Activated T-helper 1 cell treated with anti-CD3 and anti-CD28 coated beads, Interleukin-2, amount 50 U/mL, for 16 hours (primary cell): ENCODE measurements at places on chromosomes 12 and 14.

- DNase-seq, result peak; percentile 12
Measured at GRCh38 chr14:21923820-21924219, 250.2 kb upstream of the OR4E1 start.

- DNase-seq, result no peak
Measured at GRCh38 chr12:49720214-49720613, 13.0 kb upstream of the FMNL3 start.

- no peak for DNase-seq
Measured at GRCh38 chr14:28770630-28771029, 4.0 kb downstream of the FOXG1 start.

DNA sequence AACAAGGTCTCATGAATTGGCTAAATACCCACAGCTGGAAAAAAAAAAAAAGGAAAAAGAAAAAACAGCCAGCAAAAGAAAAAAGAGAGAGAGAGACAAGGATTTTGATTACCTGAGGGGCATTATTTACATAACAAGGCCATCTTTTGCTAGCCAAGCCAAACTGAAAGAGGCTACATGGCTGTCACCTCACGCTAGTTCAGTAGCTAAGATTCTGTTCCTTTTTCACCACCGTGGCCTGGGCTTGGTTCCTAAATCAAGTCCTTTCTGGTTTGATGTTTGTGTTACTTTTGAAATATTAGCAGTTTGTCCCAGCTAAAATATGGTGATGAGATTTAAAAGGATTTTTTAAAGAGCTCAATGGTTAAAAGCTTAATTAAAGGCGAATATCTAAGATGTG, 2.0 kb upstream of the SDS start:
- DNase-seq, result no peak

GRCh38 chr14:89589400-89590118, 172.5 kb upstream of the FOXN3 start:
- DNase-seq, result no peak

DNA sequence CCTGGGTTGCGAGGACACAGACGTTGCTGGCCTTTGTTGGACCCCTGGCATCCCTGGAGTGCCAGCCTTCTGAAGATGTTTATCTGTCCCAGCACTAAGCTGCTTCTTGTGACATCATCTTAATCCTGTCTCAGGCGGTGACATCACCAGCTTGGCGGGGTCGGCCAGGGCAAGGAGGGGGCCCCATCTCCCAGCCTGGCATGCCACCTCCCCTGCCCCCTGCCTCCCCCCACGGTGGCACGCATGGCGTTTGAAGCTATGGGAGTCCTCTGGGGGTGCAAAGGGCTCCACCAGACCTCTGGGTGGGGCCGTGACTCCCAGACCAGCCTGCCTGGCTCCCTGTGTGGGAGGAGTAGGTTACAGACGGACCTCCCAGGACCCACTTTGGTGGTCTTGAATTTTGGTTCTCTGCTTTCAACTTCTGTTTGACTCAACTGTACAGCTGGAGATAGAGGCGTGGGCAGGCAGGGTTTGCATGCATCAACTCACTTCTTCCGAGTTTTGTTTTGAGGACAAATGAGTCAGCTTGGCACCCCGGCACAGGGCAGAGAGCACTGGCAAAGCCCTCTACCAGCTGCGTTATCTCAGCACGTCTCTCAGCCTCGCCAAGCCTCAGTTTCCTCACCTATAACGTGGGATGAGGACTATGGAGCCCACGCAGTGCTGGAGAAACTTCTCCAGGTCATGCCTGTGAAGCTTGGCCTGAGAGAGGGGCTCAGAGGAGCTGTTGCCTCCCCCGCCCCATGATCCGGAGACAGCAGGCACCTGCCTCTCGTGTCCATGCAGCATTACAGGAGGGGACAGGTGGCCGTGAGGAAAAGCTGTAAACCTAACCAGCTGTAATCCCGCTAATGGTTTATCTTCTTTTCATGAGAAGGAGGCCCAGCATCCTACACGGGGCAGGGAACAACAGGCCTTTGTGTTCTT, 38.8 kb upstream of the EML1 start:
- DNase-seq, result no peak

DNA sequence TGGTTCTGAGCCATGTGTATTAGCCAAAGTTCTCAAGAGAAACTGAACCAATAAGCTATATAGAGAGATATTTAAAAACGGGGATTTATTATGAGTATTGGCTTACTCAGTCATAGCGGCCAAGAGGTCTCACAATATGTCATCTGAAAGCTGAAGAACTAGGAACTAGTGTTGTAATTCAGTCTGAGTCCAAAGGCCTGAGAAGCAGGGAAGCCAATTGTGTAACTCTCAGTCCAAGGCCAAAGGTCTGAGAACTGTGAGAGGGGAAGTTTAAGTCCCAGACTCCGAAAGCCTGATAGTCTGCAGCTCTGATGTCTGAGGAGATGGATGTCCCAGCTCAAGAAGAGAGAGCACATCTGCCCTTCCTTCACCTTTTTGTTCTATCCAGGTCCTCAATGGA, 344.8 kb upstream of the USP15 start:
- no peak for DNase-seq

DNA sequence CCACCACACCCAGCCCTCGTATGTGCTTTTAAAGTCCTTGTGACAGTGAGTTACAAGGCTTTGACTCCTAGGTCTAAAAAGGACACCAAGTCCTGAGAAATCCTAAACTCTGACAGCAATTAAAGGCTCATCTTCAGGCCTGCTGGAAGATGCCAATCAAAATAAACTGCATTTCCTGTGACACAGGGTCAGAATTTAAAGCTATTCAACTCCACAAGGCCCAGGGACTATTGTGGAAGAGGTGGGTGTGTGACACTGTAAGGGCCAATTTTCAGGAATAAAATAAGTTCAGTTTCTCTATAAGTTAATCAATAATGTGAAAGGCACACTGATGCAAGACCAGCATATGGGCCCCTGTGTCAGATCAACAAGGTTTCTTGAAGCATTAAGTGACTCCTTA, 69.5 kb upstream of the HECTD1 start:
- no peak for DNase-seq

- DNase-seq, result no peak
Measured at GRCh38 chr14:22613106-22613695, 15.1 kb downstream of the ABHD4 start.

GRCh38 chr12:50322206-50322605, 38.9 kb upstream of the LIMA1 start:
- DNase-seq, result no peak

DNA sequence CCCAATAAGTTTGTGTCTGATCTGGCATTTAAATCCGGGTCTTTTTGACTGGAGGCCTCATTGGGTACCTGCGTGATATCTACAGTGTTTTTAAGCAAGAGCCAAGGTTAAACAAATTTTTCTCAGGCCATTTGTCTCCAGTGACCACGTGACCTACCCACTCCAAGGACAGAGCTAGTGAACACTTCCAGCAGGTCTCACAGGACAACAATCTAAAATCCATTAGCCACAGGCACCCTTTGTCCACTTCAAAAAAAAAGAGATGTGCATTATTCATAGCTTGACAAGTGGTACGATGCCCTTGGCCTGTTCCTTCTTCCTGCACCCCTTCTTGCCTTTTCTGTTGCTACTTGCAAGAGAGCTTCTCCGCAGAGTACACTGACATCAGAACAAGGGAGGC, 109.6 kb upstream of the GSC start:
- DNase-seq, result no peak

DNA sequence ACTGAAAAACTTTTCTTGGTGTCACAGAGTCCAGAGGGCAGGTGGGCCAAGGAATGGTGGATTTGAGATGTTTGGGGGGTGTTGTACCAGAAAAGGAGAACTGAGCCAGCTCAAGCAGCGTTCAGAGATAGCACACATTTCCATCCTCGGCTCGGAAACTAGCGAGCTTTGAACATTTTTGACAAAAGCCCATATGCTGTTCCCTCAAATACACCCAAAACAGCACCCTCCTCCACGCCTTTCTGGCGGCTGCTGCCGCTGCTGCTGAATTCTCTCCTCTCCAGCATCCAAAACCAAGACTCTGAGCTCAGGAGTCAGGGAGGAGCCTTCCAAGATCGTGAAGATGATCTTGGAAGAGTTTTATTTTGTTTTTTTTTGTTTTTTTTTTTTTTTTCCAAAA, 961 bp downstream of the SRRM4 start:
- no peak for DNase-seq

DNA sequence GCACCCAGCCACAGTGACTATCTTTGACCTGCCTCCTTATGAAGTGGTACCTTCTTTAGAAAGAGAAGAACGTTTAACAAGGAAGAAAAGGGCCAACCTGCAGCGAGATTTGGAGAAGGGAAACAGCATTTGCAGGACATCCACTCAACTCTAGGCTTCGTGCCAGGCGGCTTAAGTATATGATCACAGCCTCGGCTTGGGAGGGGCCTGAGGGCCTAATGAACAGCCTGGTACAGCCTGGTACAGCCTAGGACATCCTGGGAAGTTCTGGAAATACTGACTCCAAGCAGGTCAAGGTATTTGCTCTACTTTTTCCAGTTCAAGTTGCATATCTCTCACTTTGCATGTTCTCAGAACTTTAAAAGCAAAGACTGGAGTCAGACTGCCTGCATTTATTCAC, 16.1 kb downstream of the HCAR2 start:
- DNase-seq, result no peak

DNA sequence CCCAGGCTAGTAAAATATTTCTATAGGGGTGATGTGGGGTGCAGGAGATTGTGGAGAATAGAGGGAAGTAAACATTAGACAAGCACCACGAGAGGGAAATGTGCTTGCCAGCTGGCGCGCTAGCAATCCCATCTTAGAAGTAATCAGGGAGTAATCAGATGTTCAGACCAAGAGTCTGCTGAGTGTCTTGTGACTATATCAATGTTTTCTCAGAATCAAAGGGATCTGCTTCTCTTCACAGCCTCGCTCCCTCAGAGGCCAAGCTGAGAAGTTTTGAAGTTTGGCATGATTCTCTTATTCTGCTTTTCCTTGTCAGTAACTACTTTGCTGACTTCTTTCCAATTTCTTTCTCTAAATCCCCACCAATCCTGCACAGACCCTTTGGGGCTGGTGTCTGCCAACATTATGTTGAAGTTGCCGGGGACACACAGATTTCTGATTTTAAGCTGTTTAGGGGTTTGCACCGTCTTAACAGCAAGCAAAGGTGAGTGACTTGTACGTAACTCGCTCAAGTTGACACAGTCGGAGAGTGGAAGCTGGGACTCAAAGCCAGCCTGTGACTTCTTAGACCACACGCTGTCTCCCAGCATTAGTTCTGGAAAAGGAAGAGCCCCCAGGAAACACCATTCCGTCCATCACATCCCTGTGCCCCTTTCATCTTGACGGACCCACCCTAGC, 22.0 kb upstream of the TSPAN9 start:
- DNase-seq, result no peak

DNA sequence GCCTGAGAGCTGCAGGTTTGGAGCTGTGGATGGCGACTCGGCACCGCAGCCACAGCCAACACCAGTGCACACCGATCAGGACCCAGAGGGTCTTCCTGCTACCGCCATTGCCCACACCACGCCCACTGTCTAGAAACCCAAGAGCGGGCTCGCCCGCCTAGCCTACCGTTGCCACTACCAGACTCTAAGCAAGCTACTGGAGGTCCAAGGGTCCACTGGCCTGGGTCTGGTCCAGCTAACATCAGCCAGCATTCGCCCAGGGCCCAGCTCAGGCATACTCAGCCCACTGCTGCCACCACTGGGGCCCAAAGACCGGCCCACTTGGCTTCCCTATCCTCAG, 30.5 kb upstream of the MON2 start:
- DNase-seq, result no peak

GRCh38 chr12:3777206-3777809, 24.4 kb upstream of the CRACR2A start:
- no peak for DNase-seq

DNA sequence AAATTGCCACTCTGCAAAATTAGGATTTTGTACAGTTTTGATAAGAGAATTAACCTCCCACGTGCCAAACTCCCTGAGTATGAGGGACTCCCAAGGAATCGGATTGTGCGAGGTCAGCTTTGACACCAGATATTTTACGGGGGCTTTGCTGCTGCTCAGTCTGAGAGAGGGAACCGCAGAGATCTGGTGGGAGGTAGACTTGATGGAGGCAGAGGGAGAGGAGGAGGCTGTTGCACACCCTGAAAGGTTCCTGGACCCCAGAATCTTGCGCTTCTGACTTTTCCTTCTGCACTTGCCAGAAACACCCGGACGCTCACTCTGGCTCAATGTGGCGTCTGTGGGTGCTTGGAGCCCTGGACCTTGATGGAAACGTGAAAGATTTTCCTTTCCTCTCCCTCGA, 83.9 kb downstream of the PAPOLA start:
- DNase-seq, result no peak

GRCh38 chr14:83975435-83975834, 1554.5 kb upstream of the FLRT2 start:
- DNase-seq, result no peak

DNA sequence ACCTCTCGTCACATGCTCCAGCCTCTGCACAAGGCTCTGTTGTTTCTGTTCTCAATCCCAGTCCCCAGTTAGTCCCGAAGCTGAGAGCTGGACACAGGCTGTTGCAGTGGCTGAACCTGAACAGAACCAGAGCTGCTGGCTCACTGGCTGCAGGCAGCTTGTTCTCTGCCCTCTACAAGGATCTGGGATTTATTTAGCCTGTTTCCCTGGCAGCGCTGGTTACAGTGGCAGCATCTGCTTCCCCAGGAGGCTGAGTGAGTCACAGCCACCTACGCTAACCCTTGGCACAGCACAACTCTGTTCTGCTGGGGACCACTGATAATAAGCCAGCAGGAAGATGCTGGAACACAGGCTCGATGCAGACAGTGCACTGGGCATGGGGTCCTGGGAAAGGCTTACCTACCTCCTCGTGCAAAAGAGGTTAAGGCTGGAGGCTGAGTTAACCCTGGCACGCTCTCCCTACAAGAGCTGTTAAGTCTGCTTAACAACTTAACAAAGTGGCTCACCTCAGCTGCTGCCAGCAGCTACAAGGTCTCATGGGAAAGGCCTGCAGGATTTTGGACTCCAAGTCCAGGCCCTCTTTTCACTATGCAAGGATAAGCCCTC, 299.6 kb downstream of the PCNX1 start:
- DNase-seq, result no peak

- no peak for DNase-seq
Measured at GRCh38 chr12:106791531-106791930, 17.0 kb downstream of the RIC8B start.
